ENCODE measurements at places on chromosomes 3 and 15. TPM values are rescaled to one million over a fixed set of nuclear protein-coding genes. Genes with fewer than 3 reads are reported as not detected.

GRCh38 chr15:40082195-40082883 lies 26.3 kb downstream of the BMF start:
- DNase-seq: no peak

GOLGA6L9 gene
- 3.6 TPM for total RNA-seq

DNA sequence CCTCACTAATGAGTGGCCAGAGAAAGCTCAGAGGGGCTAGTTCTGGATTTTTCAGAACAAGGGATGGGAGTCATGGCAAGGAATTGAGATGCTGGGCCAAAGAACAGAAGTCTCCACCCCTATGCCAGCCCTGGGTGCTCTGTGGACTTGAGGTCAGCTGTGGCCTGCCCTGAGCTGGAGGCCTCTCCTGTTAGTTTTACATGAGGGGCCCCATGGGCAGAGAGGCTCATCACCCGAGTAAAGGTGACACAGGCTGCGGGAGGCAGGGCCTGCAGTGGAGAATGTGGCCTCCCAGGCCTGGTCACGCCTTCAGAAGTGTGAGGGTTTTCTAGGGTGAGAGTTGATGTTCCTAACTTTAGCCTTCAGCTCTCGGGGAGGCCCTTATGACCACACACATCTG lies 44.9 kb downstream of the ABHD5 start:
- no peak for DNase-seq

- DNase-seq: no peak
These were observed 190.8 kb upstream of the FAM3D start for GRCh38 chr3:58857402-58857801.

PRICKLE2 gene
- 6.0 TPM for total RNA-seq
